Motor neuron (in vitro differentiated cells): ENCODE measurements at places on chromosomes 2 and 18.
A peak's percentile ranks its signal among the peaks of the same experiment; 100 is the strongest.

- ATAC-seq = no peak
These were observed 2.9 kb downstream of the PROKR1 start for GRCh38 chr2:68646303-68646702.

- ATAC-seq = no peak
These were observed 264.2 kb downstream of the GBX2 start for GRCh38 chr2:235903782-235904584.

GRCh38 chr18:28511413-28511821 lies 334.5 kb upstream of the CDH2 start:
- no peak for ATAC-seq

DNA sequence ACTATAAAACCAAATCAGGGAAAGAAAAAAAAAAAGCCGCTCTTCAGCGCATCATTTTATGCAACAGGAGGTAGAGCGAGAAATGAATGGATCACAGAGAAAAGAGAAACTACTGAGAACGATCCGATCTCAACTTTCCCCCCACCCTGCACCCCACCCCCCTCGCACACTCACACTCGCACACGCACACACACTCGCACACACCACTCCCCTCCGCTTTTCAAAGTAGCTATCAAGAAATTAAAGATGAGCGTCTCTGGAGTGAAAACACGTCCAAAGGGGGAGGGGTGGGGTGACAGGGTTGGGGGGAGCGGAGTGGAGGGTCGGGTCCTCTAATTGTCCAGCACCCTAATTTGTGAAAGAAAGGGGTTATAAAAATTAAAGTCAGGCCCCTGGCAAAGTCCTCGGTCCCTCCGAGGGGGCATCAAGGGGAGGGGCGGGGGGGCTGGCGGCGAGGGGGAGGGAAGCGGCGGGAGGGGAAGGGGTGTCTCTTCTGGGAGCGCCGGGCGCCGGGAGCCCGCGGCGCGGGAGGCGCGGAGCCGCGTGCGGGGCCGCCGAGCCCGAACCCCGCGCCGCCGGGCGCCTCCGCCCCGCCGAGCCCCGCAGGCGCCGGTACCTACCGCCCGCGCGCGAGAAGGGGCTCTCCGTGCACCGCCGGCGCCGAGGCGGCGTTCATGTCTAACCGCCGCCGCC lies 428 bp downstream of the TCF4 start:
- ATAC-seq = peak; percentile 45

DNA sequence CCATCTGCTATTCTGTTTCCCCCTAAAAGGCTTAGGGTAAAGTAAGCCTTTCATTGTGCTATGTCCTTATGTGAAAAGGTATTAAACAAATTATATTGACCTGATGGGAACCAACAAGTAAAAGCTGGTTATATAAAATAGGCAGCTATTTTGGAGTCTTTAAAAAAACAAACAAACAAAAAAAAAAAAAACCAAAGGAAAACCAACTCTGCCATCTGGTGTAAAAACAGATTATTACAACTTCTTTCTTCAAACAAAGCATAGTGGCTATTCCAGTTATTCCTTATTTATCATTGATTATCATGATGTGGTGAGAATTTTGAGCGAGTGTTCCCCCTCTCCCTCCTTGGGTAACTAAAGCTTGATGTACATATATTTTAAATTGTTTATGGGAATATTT lies 122.3 kb upstream of the FHL2 start:
- no peak for ATAC-seq
